ENCODE measurements at places on chromosomes 2 and 18.

DNA sequence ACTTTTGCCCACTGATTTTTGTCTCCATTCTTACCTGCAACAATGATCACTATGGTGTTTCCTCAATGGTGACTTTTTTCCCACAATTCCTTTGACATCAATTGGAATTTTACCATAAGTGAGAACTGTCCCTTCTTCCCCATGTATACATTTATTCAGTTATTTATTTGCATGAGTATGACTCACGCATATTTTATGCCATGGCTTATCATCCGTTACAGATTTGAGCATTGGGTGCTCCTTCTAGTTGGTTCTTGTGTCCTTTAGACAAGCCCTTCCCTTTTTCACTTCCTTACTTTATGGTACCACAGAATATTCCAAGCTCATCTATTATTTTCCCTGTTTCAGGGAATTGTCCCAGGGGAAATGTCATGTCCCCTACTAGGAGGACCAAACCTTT is 7.6 kb downstream of the COX5B start:
- no peak for DNase-seq

DNA sequence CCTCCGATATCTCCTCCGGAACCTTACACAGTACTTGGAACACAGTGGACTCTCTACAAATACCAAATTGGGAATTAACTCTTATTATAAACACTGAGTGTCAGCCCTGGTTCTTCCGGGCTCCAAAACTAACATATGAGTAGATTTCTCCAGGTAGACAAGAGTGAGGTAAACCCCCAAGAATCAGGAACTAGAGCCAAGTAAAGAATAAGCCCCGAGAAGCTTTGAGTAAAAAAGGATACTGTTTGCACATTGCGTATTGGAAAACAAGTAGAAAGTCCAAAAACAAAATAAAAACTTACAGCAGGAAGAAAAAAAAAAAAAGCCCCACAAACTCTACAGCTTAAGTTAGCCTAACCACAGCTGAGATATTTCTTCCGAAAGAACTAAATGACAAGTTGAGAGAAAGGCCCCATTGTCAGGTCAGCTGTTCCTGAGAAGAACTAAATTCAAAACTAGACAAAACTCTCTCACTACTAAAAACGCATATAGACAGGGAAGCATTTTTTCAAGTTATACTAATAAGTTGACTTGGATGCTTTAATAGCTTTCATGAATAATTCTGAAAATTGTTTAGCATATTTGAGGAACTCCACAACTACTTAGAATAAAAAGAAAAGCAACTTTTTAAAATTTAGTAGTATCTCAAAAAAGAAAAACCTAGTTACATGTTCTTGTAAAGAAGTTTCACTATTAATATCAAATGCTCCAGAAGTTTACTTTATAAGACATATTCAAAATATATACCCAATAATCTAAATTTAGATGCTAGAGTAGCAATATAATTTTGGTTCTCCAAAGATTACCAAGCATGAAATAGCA is 4.3 kb upstream of the HAAO start:
- DNase-seq = no peak

GRCh38 chr2:72561621-72562318 is 264.1 kb downstream of the EXOC6B start:
- DNase-seq = no peak

DNA sequence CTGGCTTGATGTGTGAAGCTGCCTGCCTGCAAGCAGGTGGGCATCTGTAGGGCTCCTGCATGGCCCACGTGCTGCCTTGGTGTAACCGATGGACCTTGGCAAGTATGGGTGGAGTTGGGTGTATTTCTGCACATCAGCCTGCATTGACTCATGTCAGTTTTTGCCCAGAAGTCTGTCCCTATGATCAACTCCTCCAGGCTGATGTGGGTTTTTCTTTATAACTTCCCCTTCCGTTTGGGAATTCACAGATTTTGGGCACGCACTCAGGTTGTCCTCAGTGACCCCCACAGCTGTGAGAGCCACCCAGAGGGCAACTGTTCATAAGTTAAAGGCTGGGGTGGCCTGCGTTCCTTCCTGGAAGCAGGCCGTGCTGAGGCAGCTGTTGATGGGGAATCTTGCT is 123.3 kb downstream of the NCK2 start:
- DNase-seq = no peak

DNA sequence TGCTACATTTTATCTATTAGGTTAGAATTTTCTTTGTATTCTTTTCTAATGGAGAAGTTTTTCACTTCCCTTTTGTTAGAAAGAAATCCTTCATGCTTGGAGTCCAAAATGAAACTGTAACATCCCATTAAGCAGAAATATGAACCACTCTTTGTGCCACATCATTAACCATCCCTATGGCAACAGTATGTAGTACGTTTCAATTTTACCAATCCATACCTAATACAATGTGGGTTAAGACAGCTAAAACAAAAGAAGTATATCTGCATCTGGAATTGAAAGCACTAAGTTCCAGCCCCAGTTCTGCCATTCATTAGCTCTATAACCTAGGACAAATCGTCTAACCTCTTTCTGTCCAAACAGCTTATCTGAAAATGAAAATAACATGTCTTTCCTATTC is 409.2 kb upstream of the SPHKAP start:
- DNase-seq = no peak

DNA sequence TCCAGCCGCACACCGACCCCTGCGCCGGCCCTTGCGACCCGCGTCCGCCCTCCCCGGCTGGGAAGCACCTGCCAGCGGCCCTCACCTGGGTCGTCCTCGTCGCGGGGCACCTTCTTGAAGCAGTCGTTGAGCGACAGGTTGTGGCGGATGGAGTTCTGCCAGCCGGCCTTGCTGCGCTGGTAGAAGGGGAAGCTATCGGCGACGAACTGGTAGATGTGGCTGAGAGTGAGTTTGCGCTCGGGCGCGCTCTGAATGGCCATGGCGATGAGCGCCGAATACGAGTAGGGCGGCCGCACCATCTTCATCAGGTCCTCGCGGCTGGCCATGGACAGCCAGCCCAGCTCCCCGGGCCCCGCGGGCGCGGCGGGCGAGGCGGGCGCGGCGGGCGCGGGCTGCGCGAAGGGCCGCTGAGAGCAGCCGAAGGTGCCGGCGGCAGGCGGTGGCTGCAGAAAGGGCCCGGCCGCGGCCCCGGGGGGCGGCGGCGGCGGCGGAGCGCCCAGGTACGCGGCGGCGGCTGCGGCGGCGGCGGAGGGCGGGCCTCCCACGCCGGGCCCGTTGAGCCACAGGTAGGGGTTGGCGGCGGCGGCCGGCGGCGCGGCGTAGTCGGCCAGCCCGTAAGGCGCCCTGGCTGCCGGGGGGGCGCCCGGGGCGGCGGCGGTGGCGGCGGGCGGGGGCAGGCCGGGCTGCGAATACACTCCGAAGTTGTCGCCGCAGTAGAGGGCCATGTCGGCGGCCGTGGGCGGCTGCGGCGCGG is 505 bp downstream of the FOXI3 start:
- DNase-seq = no peak

Data from anterior cingulate cortex (tissue), 58 donors.